Stimulated activated CD4-positive, alpha-beta T cell treated with anti-CD3 and anti-CD28 coated beads, Interleukin-4, amount 100 ng/mL, for 48 hours (primary cell): ENCODE measurements at places on chromosomes 11 and 22.

- DNase-seq = no peak
These were observed 3.4 kb downstream of the BRSK2 start for GRCh38 chr11:1393038-1393710.

DNA sequence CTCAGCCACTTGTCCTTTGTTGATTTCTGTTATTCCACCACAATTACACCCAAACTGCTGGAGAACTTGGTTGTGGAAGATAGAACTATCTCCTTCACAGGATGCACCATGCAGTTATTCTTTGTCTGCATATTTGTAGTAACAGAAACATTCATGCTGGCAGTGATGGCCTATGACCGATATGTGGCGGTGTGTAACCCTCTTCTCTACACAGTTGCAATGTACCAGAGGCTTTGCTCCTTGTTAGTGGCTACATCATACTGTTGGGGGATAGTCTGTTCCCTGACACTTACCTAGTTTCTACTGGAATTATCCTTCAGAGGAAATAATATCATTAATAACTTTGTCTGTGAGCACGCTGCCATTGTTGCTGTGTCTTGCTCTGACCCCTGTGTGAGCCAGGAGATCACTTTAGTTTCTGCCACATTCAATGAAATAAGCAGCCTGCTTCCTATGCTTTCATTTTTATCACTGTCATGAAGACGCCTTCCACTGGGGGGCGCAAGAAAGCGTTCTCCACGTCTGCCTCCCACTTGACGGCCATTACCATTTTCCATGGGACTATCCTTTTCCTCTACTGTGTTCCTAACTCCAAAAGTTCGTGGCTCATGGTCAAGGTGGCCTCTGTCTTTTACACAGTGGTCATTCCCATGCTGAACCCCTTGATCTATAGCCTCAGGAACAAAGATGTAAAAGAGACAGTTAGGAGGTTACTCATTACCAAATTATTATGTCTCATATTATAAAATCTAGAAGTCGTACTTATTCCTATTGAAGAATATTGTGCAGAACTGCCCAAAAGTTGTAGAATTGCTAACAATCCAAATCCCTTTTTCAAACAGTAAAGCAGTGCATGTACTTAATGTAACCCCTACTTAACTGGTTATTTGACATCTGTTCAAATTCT lies 53.2 kb downstream of the OR4C6 start:
- peak; percentile 4 for DNase-seq

GRCh38 chr11:131897956-131898355 lies 527.5 kb downstream of the NTM start:
- DNase-seq = no peak

DNA sequence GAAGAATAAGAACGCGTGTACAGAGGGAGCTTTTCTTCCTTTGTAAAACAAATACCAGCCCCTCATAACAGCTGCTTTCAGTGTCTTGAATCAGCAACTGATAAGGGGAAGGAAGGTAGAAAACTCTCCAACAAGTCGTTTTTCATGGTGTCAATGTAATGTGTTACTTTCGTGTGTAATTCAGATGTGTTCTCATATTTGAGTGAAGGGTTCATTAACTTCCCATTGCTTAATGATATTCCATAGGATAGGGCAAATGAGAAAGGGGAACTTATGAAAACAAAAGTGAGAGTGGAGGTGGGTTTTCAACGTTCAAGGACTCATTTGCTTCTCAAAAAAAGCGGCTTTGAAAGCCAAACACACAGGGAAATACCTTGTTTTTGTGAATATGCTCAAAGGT lies 452.1 kb downstream of the NTM start:
- no peak for DNase-seq

- no peak for DNase-seq
These were observed 143.1 kb downstream of the METTL15 start for GRCh38 chr11:28251257-28251656.

- DNase-seq = no peak
These were observed 33.5 kb upstream of the BAIAP2L2 start for GRCh38 chr22:38144025-38144405.

GRCh38 chr22:47793304-47794101 lies 1031.1 kb downstream of the TBC1D22A start:
- no peak for DNase-seq

GRCh38 chr11:79440571-79441460 lies at the start of gene TENM4:
TSS of gene TENM4 (minus strand) at chr11:79441030. CDS start at chr11:79069944, 371,086 bp downstream.
- no peak for DNase-seq

DNA sequence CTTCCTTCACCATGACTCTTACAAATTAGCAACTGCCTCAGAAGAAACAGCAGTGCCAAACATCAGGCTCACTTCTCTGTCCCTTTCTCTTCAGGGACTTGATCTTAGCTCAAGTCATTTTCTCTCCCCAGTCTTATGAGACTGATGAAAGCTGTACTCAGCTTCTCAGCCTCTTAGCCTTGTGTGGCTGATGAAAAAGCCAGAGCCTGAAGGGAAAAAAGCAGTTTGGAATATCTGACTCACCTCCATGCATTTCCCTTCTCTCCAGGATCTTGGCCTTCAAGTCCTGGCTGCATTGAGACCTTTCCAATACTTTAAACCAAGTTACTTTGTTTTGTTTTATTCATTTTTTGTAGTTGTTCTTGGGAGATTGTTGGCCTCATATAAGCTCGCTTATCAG lies 195.9 kb downstream of the SPON1 start:
- DNase-seq = no peak

DNA sequence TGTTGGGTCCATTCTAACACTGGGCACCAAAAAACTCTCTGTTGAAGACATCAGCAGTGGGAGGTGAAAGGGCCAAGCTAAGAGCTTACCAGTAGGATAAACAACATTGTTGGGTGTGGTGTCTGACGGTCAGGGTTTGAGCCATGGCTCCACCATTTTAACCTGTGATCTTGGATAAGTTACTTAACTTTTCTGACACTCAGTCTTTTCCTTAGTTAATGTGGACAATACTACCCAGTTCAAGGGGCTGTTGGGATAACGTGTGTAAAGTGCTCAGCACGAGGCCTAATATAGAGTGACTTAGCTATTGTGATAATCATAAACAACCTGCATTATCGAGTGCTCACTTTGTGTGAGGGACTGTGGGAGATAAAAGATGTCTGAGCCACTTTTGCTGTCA lies 6.1 kb downstream of the UCP3 start:
- DNase-seq = no peak

- DNase-seq = peak; percentile 68
These were observed 496 bp downstream of the TMEM9B start for GRCh38 chr11:8963569-8964323.

DNA sequence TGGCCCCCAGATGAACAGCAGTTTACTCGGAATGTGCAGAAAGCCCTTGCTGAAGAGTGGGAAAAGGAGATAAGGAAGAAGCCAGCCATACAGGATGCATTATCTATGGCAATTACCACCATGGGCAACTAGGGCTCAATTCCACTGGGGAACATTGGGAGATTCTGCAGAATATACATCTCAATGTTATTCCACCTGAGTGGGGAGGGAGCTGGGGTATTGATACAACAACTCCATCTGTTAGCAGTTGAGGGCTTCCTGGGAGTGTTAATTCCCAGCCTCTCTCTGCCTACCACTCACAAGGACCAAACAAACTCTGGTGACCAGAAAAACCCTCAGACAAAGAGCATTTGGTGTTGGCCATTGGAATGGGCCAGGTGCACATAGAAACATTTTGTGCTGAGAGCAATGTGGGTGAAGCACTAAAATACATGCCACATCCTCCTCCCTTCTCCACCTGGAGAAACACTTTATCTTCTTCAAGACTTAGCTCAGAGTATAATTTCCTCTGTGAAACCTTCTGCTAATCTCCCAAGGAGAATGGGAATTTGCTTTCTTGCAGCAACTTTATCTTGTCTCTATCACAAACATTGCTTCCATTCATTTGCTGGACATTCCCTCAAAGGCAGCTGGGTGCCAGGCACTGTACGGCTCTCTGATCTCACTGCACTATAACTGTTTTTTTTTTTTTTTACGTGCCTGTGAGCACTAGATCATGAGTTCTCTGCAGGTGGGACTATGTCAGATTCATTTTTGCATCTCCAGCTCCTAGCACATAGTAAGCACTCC lies 292.2 kb downstream of the MN1 start:
- no peak for DNase-seq

DNA sequence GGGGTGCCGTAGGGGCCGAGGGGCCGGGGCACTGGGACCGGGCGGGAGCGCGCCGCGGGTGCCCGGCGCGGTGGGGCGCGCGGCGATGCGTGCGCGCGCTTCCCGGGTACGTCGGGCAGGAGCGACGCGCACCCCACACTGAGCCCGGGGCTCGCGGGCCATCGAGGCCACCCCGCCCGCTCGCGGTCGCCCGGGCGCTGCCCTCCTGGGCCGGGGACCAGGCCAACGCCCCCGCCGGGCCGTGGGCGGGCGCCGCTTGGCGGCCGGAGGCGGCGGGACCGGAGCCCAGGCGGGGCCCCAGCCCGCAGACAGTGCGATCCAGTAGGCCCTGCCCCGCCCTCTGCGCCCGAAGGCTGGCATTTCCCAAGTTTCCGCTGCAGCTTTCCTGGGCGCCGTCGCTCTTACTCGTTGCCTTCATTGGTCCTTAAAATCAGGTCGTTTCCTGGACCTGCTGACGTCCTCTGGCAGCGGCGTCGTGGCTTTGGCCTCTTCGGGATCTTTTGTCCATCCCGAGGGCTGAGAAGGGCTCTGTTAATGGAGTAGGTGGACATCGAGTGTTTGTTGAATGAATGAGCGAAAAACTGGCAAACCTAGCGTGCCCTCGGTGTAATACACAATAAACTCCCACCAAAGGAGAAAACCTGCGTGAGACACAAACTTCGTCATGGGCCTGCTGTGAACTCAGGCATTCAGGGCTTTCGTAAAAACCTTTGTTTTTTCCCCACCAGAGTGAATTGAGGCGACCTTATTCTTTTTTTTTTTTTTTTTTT lies 638 bp downstream of the PARVA start:
- no peak for DNase-seq

GRCh38 chr11:34890812-34891211 lies 25.4 kb downstream of the APIP start:
- DNase-seq = no peak

- DNase-seq = no peak
These were observed 40.1 kb downstream of the SLC35F2 start for GRCh38 chr11:107818491-107818890.

DNA sequence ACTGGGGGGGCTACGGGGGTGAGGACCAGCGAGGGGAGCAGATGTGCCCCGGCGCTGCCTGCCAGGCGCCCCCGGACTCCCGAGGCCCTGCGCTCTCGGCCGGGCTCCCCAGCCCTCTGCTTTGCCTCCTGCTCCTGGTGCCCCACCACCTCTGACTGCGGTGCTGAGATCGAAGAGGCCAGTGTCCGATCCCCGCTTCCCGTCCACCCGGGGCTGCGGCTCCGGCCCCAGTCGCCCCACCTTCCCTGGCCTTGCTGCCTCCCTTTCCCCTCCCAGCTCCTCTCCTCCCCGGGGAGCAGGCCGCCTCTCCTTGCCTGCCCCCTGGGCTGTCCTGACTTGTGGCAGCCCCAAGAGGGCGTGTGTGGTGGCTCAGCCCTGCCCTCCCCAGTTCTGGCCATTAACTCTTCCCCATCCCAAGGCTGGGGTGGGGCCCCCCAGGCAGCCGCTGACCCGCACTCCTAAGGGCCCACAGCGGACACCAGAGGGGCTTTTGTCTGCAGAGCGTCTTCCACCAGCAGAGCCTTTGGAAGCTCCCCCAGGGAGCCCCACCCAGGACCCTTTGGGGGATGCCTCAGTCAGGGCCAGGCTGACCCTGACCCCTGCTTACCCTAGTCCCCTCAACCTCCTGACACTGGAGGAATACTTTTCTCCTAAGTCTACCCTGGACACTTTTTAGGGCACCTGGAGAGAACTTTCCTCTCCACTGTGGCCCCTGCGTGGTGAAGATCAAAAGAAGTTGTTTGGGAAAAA lies 16.6 kb downstream of the RTN4RL2 start:
- no peak for DNase-seq

- DNase-seq = no peak
These were observed 5.8 kb downstream of the MS4A6E start for GRCh38 chr11:60332846-60333245.

DNA sequence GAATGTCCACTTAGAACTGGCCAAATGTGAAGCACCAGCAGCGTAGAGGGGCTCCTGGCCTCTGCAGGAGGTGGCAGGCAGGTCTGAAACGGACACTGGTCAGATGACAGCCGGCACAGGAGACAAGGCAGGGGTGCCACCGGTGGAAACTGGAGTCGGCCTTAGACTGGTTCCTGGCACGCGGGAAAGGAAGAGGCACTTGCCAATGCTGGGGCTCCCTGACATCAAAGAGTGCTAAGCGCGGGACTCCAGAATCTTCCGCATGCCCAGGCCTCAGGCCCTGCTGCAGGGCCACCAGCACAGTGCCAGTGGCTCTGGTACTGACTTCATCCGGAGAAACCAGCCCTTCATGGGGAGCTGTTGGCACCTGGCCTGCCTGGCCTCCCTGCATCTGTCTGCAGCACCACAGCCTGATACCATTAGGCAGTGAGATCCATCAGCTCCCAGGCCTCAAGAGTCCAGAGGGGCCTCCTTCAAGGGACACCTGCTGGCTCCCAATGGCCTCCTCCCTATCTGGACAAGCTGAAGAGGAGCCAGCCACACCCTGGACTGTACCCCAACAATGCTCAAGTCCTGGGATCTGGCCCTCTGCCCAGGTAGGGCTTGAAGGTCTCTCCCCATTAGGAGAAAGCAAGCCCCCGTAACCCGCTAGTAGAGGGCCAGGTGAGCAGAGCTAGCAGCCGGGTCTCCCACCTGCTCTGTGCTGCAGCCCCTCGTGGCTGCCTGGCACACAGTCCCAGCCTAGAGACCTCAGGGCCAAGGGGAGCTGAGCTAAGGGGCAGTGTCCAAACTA lies 29.7 kb upstream of the GNB1L start:
- DNase-seq = no peak

DNA sequence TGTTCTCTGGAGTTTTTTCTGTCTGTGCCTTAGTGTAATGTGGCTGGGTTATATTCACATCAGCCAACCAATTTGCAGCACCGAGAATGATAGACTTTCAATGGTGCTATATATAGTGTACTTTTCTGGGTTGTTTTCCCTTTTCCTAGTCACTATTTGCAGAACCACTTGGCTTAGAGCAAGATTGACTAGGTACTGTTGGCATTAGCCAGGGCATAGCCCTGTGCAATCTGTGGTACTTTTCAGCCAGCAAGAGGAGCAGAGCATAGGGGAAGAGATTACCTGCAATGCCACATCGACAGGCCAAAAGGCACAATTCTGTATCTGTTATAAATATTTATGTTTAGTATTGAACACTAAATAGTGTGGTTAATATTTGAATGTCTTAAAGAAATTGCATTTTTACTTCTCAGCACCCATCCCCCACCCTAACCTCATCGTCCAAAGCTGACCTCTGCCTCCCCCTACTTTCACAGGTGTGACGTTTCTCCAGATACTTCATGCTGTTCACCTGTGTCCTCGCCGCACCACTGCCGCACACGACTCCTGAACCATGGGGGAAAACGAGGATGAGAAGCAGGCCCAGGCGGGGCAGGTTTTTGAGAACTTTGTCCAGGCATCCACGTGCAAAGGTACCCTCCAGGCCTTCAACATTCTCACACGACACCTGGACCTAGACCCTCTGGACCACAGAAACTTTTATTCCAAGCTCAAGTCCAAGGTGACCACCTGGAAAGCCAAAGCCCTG lies 51.4 kb downstream of the MICAL2 start:
- no peak for DNase-seq
